ENCODE measurements at places on chromosomes 2 and 18.

DNA sequence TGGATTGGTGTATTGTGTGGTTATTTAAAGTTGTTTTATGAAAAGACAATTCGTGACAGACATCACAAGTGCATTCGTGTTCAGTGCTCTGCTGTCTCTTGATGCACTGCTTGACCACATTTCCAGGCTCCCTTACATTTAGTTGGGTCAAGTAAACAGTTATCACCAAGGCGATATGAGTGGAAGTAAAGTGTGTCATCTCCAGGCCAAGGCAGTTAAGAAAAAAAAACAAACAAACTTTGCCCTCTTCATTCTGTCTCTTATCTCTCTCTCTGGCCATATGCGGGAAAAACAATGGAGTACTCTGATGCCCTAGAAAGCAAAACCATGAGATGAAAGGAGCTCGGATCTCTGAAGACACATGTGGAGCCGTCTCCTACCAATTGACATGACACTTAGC lies 131.1 kb downstream of the DSEL start:
- H3K27me3 ChIP-seq = no peaks in the 10 kb centered on the region
- peak overlapping the region; percentile 51 for H3K27ac ChIP-seq
- peak; percentile 78 for DNase-seq
- no peak overlapping the region for H3K4me3 ChIP-seq
- H3K4me1 ChIP-seq = peaks cover 31% of the 10 kb centered on the region

DNA sequence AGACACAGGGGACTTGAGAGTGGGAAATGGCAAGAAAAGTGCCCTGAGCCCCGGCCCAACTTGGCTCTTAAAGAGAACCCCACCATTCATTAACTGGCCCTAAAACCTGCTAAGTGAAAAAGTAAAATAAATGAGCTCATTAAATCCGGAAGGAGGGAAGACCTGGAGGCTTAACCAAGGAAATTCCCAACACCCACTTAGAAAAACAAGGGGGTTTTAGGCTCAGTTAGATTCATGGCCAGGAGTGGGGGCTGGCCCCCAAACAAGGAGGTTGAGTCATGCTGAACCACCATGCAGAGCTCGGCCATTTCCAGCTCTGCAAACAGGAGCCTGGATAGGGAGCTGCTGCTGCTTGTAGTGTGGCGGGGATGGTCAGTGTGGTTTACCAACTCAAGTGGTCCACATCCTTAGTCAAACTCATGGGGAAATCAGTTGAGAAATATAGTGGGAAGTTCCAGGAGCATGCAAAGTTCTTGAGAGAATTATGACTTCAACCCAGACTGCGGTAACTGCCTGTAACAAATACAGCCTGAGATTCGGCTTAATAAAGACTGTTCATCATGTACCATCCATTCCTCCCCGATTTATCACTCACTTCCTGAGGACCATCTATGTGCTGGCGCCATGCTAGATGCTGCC lies 39.7 kb upstream of the MRPL19 start:
- H3K27ac ChIP-seq = no peak overlapping the region
- no peak for DNase-seq
- H3K4me3 ChIP-seq = no peak overlapping the region
- H3K36me3 ChIP-seq = no peaks in the 10 kb centered on the region
- no peaks in the 10 kb centered on the region for H3K27me3 ChIP-seq

DNA sequence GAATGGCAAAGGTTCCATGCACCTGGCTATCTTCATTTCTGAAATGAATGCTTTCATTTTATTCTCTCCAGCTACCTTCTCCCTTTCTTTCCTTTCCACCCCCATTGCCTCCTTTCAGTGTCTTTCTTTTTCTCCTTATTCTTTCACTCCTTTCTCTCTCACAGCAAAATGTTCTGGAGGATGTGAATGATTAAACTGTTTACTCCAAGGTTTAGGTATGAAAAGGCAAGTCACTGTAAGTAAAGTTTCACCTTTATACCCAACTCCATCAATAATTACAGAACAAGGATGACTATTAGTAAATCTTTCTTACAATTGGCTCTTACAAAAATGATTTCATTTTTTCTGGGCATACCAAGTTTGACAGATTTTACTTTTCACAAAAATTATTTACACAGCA lies 4.3 kb downstream of the PAX8 start:
- peaks cover 12% of the 10 kb centered on the region for H3K4me1 ChIP-seq
- no peaks in the 10 kb centered on the region for H3K36me3 ChIP-seq
- peaks cover 15% of the 10 kb centered on the region for H3K27me3 ChIP-seq
- DNase-seq = no peak
- H3K27ac ChIP-seq = no peak overlapping the region
- H3K4me3 ChIP-seq = no peak overlapping the region

- H3K4me3 ChIP-seq = no peak overlapping the region
- DNase-seq = no peak
- no peaks in the 10 kb centered on the region for H3K4me1 ChIP-seq
- peaks cover 6% of the 10 kb centered on the region for H3K27me3 ChIP-seq
- H3K36me3 ChIP-seq = no peaks in the 10 kb centered on the region
- no peak overlapping the region for H3K27ac ChIP-seq
Measured at GRCh38 chr2:40511661-40512213, 59.8 kb upstream of the SLC8A1 start.

GRCh38 chr18:64403784-64404503 lies 255.1 kb upstream of the LINC00305 start:
- no peaks in the 10 kb centered on the region for H3K36me3 ChIP-seq
- H3K4me3 ChIP-seq = no peak overlapping the region
- no peaks in the 10 kb centered on the region for H3K4me1 ChIP-seq
- H3K27me3 ChIP-seq = no peaks in the 10 kb centered on the region
- no peak for DNase-seq

DNA sequence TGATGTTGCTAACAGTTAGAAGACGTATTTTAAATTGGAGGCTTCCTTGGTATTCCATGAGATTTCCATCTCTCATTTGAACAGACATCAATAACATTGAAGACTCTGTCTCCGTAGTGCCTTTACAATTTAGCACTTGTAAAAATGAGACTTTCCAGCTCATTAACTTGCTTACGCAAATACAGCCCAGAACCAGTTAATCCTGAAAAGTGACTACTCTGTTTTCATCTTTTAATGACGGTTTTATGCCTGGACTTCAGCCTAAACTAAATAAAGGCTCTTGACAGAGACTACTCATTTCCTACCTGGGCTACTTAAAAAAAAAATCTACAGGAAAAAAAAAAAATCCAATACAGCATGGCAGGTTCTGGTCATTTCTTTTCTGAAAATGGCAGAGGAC lies 148.6 kb downstream of the LRATD1 start:
- no peaks in the 10 kb centered on the region for H3K36me3 ChIP-seq
- no peak overlapping the region for H3K27ac ChIP-seq
- no peak overlapping the region for H3K4me3 ChIP-seq
- H3K27me3 ChIP-seq = no peaks in the 10 kb centered on the region
- H3K4me1 ChIP-seq = peaks cover 10% of the 10 kb centered on the region

- H3K4me3 ChIP-seq = no peak overlapping the region
- no peak overlapping the region for H3K27ac ChIP-seq
- 0 out of 3 replicates have a peak, but pooled peaks cover 4% of the 10 kb centered on the region for H3K36me3 ChIP-seq
- H3K4me1 ChIP-seq = no peaks in the 10 kb centered on the region
Measured at GRCh38 chr2:159409116-159409800, 122.8 kb upstream of the WDSUB1 start.

- H3K27me3 ChIP-seq = no peaks in the 10 kb centered on the region
- no peak overlapping the region for H3K4me3 ChIP-seq
- peak; percentile 78 for DNase-seq
- no peaks in the 10 kb centered on the region for H3K36me3 ChIP-seq
- H3K4me1 ChIP-seq = peaks cover 10% of the 10 kb centered on the region
Measured at GRCh38 chr2:72539071-72539552, 286.7 kb downstream of the EXOC6B start.

- H3K36me3 ChIP-seq = no peaks in the 10 kb centered on the region
- no peaks in the 10 kb centered on the region for H3K27me3 ChIP-seq
Measured at GRCh38 chr2:163877316-163877715, 141.5 kb upstream of the FIGN start.

GRCh38 chr2:25098670-25099486 lies 57.0 kb downstream of the EFR3B start:
- H3K27me3 ChIP-seq = no peaks in the 10 kb centered on the region
- DNase-seq = no peak
- no peaks in the 10 kb centered on the region for H3K4me1 ChIP-seq
- H3K27ac ChIP-seq = no peak overlapping the region

DNA sequence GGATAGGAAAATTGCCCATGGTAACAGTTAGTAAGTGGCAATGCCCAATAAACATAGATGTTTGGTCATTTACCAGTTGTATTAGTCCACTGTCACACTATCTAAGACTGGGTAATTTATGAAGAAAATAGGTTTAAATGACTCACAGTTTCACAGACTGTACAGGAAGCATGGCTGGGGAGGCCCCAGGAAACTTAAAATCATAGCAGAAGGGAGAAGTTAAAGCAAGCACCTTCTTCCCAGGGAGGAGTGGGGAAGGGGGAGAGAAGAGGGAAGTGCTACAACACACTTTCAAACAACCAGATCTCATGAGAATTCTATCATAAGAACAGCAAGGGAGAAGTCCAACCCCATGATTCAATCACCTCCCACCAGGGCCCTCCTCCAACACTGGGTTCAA lies 23.4 kb downstream of the NR4A2 start:
- H3K27me3 ChIP-seq = no peaks in the 10 kb centered on the region
- H3K4me3 ChIP-seq = no peak overlapping the region
- DNase-seq = no peak
- H3K36me3 ChIP-seq = no peaks in the 10 kb centered on the region

DNA sequence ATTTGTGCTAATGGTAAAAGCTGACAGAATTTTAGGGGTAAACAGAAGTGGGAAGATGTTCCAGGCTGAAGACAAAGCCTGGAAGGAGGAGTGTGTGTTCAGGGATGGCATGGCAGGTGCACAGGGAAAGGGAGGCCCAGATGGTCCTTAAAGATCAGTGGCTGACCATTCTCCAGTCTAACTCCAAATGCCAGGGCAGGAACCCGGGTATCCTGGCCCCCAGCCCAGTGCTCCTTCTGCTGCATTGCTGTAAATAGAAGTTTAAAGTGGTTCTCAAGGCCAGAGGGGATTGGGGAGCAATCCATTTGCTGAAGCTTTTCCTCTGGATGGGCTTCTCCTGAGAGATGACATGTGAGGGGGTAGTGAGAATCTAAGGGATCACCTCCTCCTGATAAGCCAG lies 158.6 kb downstream of the CTIF start:
- no peaks in the 10 kb centered on the region for H3K27me3 ChIP-seq
- H3K27ac ChIP-seq = no peak overlapping the region
- H3K36me3 ChIP-seq = peaks cover 22% of the 10 kb centered on the region
- H3K4me3 ChIP-seq = no peak overlapping the region
- DNase-seq = no peak

DNA sequence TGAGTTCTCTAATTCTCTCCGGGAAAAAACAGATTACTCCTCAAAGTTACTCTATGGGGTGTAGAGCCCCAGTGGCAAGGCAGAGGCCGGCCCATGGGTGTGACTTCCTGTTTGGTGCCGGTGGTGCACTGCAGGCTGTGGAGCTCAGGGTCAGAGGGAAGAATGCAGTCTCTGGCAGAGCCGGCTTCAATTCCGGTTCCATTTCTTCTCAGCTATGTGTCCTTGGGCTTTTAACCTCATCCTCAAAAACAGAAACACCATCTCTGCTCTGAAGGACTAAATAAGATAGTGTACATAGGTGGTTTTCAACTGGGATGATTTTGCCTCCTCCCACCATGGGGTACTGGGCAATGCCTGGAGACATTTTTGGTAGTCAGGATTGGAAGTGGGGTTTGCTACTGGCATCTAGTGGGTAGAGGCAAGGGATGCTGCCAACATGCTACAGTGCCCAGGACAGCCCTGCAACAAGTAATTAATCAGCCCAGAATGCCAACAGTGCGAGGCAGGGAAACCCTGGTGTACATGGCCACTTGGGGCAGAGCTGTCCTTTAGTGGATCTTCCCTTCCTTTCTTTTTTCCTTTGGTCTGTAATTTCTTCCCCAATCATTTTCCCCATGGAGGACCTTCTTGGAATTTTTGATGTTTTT lies 81.2 kb downstream of the INSIG2 start:
- H3K27me3 ChIP-seq = no peaks in the 10 kb centered on the region
- H3K36me3 ChIP-seq = no peaks in the 10 kb centered on the region
- DNase-seq = no peak
- H3K4me1 ChIP-seq = 0 out of 2 replicates have a peak, but pooled peaks cover 13% of the 10 kb centered on the region
- no peak overlapping the region for H3K27ac ChIP-seq

- peak; percentile 10 for DNase-seq
- H3K36me3 ChIP-seq = no peaks in the 10 kb centered on the region
- no peak overlapping the region for H3K27ac ChIP-seq
- no peak overlapping the region for H3K4me3 ChIP-seq
- H3K4me1 ChIP-seq = peaks cover 8% of the 10 kb centered on the region
Measured at GRCh38 chr18:31424383-31424988, 23.1 kb upstream of the DSG3 start.

DNA sequence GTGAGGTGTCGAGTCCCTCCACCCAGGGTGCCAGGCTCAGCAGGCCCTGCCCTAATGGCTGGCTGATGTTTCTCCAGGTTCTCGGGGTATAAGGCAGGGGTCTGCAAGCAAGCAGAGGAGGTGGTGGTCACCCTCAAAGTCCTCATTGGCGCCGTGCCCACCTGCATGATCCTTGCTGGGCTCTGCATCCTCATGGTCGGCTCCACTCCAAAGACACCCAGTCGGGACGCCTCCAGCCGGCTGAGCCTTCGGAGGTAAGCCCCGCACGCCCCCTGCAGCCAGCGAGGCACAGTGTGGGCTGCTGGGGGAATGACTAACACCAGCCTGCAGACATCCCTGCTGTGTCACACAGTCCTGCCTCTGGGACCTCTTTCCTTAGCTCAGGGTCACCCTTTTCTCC lies 14.1 kb downstream of the MFSD2B start:
- peaks cover 10% of the 10 kb centered on the region for H3K36me3 ChIP-seq
- H3K27me3 ChIP-seq = no peaks in the 10 kb centered on the region
- peaks cover 37% of the 10 kb centered on the region for H3K4me1 ChIP-seq
- DNase-seq = peak; percentile 50

DNA sequence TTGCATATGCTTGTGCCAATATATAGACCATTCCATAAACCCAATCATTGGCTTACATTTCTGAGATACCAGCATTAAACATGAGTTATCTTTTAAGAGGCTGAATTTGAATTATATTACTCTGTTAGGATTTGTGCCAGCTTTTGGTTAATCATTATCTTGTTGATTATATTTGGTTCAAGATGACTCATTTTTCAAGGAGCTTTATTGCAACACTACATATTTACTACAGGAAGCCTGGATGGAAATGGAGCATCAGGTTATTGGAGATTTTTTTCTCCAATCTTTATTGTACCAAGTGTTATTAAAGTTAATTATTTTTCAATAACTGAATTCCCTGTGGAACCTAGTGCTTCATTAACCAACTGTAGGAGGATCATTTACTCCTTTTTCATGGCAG lies 26.4 kb downstream of the EML4 start:
- H3K36me3 ChIP-seq = peaks cover 22% of the 10 kb centered on the region
- H3K4me1 ChIP-seq = peaks cover 100% of the 10 kb centered on the region
- DNase-seq = peak; percentile 88

- no peaks in the 10 kb centered on the region for H3K4me1 ChIP-seq
- no peak overlapping the region for H3K27ac ChIP-seq
- no peak for DNase-seq
- H3K36me3 ChIP-seq = no peaks in the 10 kb centered on the region
- no peaks in the 10 kb centered on the region for H3K27me3 ChIP-seq
- no peak overlapping the region for H3K4me3 ChIP-seq
Measured at GRCh38 chr18:45197526-45197970, 417.7 kb upstream of the SLC14A2 start.

GRCh38 chr18:36814994-36815393 lies 13.8 kb downstream of the TPGS2 start:
- DNase-seq = no peak
- peaks cover 17% of the 10 kb centered on the region for H3K4me1 ChIP-seq
- H3K27me3 ChIP-seq = no peaks in the 10 kb centered on the region
- H3K36me3 ChIP-seq = peaks cover 41% of the 10 kb centered on the region
- H3K27ac ChIP-seq = no peak overlapping the region
